RWPE1 (cell line): ENCODE measurements at places on chromosomes 4 and X.
A peak's percentile ranks its signal among the peaks of the same experiment; 100 is the strongest.

- DNase-seq, result no peak
These were observed 2.1 kb downstream of the MPC1L start for GRCh38 chrX:40625294-40625693.

GRCh38 chr4:56828784-56829535 lies 7.5 kb upstream of the SPINK2 start:
- no peak for DNase-seq

DNA sequence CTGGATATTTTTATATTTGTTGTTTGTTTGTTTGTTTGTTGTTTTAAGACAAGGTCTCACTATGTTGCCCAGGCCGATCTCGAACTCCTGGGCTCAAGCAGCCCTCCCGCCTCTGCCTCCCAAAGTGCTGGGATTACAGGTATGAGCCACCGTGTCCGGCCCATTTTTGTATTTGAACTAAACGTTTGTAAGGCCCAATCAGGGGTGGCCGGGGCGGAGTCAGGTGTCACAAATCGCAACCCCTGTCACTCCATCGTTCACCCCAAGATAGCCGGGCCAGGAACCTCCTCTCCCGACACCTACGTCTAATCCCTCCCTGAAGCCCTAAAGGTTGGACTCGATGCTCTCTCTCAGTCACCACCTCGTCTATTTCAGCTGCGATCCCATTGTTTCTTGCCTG lies 722 bp upstream of the EFHC2 start:
- DNase-seq, result no peak

GRCh38 chr4:126136922-126137781 lies 822.4 kb downstream of the FAT4 start:
- DNase-seq, result no peak

- no peak for DNase-seq
These were observed 107.0 kb downstream of the ARAP2 start for GRCh38 chr4:36137336-36137735.

DNA sequence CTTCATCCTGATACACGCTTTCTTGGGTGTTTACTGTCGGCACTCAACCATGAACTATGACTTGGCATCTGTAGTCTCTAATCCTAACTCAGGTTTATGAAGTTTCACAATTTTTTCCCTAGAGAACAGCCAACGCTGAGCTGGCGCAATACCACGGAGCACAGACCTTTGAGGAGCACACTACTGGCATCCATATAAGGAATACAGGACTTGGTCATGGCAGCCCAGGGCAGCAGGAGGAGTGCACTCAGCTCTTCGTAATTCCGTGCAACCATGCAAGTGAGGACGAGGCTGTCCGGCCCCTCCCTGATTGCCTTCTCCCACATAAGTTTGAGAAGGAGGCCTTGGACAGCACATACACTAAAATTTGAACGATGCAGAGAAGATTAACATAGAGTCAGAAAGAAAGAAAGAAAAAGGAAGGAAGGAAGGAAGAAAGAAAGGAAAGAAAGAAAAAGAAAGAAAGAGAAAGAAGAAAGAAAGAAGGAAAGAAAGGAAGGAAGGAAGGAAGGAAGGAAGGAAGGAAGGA lies 41.0 kb upstream of the PDLIM5 start:
- peak; percentile 71 for DNase-seq

GRCh38 chr4:82038936-82039335 lies 334.9 kb downstream of the HNRNPD start:
- no peak for DNase-seq

DNA sequence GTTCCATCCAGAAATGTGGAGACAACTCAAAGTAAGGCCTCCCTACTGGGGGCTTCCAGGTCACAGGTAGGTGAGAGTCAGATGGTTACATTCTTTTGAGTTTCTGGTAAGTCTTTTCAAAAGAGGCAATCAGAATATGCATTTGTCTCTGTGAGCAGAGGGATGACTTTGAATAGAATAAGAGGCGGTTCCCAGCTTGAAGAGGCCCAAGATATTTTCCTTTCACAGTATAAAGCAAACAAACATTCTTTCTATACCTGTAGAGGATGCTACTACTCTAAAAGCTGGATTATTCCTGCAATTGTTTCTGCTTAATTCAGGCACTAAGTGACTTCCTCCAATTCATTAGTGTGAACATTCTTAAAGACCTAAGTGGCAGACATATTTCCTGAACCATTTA lies 44.4 kb downstream of the DIAPH2 start:
- DNase-seq, result no peak

DNA sequence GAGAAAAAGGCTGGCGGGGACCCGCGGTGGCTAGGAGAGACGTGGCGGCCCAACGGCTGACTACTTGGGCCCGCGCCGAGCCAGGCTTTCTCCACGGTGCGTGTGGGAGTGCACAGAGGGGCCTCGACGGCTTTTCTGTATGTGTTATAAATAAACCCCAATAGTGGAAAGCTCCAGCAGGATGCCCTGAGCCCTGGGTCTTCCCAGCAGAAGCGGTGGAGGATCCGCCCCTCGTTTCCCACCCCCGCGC lies 268 bp upstream of the PRRG1 start:
- no peak for DNase-seq

- DNase-seq, result no peak
These were observed 2.1 kb upstream of the LEF1 start for GRCh38 chr4:108170631-108171338.

GRCh38 chr4:6972911-6973310 lies 63.3 kb downstream of the TBC1D14 start:
- no peak for DNase-seq

DNA sequence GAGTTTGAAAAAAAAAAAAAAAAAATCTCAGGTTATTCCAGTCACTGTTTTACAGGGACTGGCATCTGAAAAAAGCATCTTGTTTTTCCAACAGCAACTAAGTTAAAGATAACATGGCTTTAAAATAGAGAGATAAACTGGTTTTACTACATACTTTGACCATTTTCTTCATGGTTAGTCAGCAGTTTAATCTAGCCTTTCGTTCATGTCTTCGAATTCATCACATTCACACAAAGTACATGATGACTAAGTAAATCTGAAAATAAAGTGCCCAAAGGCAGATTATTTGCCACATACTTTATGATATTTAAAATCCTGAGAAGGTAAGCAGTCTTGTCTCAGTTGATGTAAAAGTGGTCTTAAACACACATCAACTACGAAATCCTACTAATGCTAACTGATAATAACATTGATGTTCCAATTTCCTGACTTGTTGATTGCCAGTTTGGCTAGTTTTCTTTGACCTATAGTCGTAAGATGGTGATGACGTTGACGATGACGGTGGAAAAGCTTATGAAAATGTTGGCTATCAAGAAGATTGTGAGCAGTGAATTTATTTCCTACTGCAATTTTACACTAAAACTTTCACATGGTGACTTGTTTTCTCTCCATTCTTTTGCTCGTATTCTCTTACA lies 540.5 kb upstream of the BOD1L1 start:
- peak; percentile 24 for DNase-seq

DNA sequence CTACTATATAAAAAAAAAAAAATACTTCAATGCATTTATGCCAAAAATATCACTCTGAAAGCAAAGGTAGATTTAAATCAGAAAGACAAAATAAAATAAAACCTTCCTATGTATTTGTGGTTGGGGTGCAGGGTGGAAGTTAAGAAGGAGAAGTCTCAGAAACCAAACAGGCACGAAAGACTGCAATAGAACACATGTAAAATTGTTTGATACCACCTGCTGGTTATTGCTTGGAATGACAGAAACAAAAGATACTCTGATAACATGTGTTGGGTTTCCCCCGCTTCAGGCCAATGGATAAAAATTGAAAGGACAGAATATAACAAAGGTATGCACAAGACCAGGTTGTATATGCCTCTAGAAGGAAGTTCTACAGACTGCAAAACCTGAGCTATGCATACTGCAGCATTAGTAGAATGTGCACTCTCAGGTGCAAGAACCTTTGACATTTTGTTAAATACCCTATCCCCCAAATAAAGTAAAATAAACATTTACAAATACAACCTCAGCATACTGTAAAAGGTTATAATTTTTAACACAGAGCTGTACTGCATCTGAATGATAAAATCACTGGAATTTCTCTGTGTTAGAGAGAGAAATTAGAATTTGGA lies 118.8 kb downstream of the GABRA2 start:
- DNase-seq, result peak; percentile 10
